Neural crest cell (in vitro differentiated cells): ENCODE measurements at places on chromosomes 3 and 15.

- DNase-seq: no peak
Measured at GRCh38 chr3:12170207-12170606, 11.5 kb upstream of the TIMP4 start.

DNA sequence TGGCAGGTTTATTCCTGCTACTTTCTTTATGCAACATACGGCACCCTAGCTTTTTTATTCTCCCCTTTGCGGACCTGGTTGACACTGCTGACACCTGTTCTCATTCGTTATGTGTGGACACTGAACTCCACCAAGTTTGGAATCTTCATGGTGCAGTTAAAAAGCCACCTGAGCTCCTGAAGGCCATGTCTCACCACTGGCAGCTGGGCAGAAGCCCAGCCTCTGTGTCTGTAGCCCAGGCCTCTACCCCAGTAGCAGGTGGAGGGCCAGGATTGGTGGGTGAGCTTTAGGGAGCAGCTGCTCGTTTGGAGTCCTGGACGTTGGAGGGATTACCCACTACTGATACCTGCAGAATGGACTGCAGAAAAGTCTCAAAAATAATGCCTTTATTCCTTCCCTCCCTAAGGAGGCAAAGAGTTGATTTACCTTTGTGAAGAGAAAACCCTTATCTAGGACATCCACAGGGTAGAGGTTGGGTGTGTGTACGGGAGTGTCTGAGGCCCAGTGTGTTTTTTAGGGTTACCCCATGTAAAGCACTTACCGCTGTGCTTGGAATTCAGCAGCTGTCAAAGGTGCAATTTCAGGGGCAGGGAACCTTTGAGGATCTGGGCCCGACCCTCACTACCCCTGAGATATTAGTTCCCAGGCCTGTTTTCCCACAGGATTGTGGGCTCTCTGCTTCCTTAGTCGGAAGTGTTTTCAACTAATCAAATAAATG lies 637 bp upstream of the CCNDBP1 start:
- DNase-seq: no peak

- no peak for DNase-seq
Measured at GRCh38 chr3:16864610-16865313, 20.0 kb upstream of the PLCL2 start.

- no peak for DNase-seq
Measured at GRCh38 chr15:83602021-83602420, 51.9 kb upstream of the ADAMTSL3 start.

DNA sequence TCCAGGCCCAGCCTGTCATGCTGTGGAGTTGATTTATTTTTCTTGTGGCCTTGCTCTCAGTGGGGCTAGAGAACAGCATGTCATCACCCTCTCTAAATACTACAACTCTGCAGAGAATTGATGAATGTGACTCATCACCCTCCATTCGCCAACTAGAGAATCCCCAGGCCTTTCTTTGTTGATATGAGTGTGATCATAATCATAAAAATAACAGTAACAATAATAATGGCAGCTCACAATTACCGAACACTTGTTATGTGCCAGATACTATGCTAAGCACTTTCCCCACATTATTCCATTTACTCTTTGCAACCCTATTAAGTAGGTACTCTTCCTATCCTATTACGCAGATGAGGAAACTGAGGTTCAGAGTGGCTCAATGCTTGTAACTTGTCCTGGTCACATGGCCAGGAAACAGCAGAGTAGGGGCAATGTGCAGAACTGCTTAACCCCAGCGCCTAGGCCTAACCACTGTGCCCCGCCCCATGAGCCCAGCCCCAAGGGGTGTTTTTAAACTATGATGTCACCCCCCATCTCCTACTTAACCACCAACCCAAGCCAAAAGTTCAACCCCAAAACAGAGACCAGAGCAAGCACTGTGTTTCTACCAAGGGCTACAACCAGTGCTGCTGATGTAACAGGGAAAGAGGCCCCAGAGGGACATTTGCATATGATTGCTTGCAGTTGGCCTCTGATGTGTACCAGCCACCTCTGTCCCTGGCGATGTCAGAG lies 104.5 kb downstream of the ADCY5 start:
- DNase-seq: no peak
